ENCODE measurements at places on chromosomes 5 and 9. TPM values are rescaled to one million over a fixed set of nuclear protein-coding genes. Genes with fewer than 3 reads are reported as not detected.

Gene PCDHA1
- 0.06 TPM for polyA plus RNA-seq

Gene PDZD2
- 3.7 TPM for polyA plus RNA-seq

Gene CDX1
- polyA plus RNA-seq = 205 TPM

Gene TUT7
- 11.1 TPM for polyA plus RNA-seq

Gene TXNDC8
- polyA plus RNA-seq = not detected

Gene SLC6A18
- polyA plus RNA-seq = not detected

Gene PCDHB7
- not detected for polyA plus RNA-seq

Gene GABRA1
- polyA plus RNA-seq = 0.10 TPM

Gene AFF4
- polyA plus RNA-seq = 7.8 TPM

Gene SAXO1
- 0.01 TPM for polyA plus RNA-seq

Gene PMPCA
- polyA plus RNA-seq = 64.9 TPM

Gene PNPLA7
- polyA plus RNA-seq = 2.9 TPM

Gene ARHGEF28
- 16.5 TPM for polyA plus RNA-seq

Gene GABRG2
- not detected for polyA plus RNA-seq

Gene INSL4
- not detected for polyA plus RNA-seq

Gene FKTN
- polyA plus RNA-seq = 4.1 TPM

Gene DAB2IP
- 20.1 TPM for polyA plus RNA-seq

Gene TRAF1
- 1.1 TPM for polyA plus RNA-seq

Gene BTNL3
- polyA plus RNA-seq = 162 TPM

Gene SCGB3A2
- not detected for polyA plus RNA-seq

Gene NUTM2G
- polyA plus RNA-seq = 0.83 TPM

Gene KCNN2
- polyA plus RNA-seq = not detected

Gene PFN3
- not detected for polyA plus RNA-seq

Gene PRRT1B
- polyA plus RNA-seq = 0.89 TPM

Gene PCA3
- polyA plus RNA-seq = not detected

Gene ABCA1
- 3.0 TPM for polyA plus RNA-seq

Gene ITGA2
- 1.9 TPM for polyA plus RNA-seq

Gene LRRC14B
- polyA plus RNA-seq = not detected

Gene TRIM36
- polyA plus RNA-seq = 0.83 TPM

Gene PHF24
- 0.15 TPM for polyA plus RNA-seq

Gene SNCB
- not detected for polyA plus RNA-seq

Gene ZNF608
- 5.7 TPM for polyA plus RNA-seq

Gene PPP3R2
- polyA plus RNA-seq = not detected

Gene NR5A1
- polyA plus RNA-seq = 0.10 TPM

Gene SPATA31C1
- polyA plus RNA-seq = not detected

Gene ZNF484
- polyA plus RNA-seq = 1.4 TPM

Gene SH3TC2
- 0.36 TPM for polyA plus RNA-seq

Gene EGFLAM
- polyA plus RNA-seq = 1.7 TPM

Gene ATP10B
- polyA plus RNA-seq = 33.7 TPM

Gene NEURL1B
- 4.1 TPM for polyA plus RNA-seq

Gene MED27
- polyA plus RNA-seq = 11.0 TPM

Gene TMEM174
- not detected for polyA plus RNA-seq

Gene CCNO
- 0.49 TPM for polyA plus RNA-seq

Gene OR1J2
- polyA plus RNA-seq = not detected

Gene FGD3
- polyA plus RNA-seq = 4.9 TPM

Gene FLT4
- 5.8 TPM for polyA plus RNA-seq

Gene GARIN3
- not detected for polyA plus RNA-seq

Gene SPATA31A3
- not detected for polyA plus RNA-seq

Gene SLC34A1
- polyA plus RNA-seq = 0.01 TPM

Gene P4HA2
- polyA plus RNA-seq = 24.8 TPM

Gene PCDHGC5
- polyA plus RNA-seq = not detected

Gene ABLIM3
- polyA plus RNA-seq = 0.89 TPM

Gene THBS4
- 1.4 TPM for polyA plus RNA-seq

Gene NDFIP1
- 63.4 TPM for polyA plus RNA-seq

Gene BASP1
- polyA plus RNA-seq = 5.5 TPM

Gene RBM18
- 6.5 TPM for polyA plus RNA-seq

Gene CEL
- 3.2 TPM for polyA plus RNA-seq

Gene CXCL14
- polyA plus RNA-seq = 70.0 TPM

Gene STC2
- polyA plus RNA-seq = not detected

Gene SPINK13
- not detected for polyA plus RNA-seq
